ENCODE measurements at places on chromosomes 11 and 22.

- DNase-seq = no peak
Observed at GRCh38 chr11:126414615-126415014, 59.1 kb downstream of the ST3GAL4 start.

- no peak for DNase-seq
Observed at GRCh38 chr22:27507111-27507611, 294.4 kb downstream of the MN1 start.

DNA sequence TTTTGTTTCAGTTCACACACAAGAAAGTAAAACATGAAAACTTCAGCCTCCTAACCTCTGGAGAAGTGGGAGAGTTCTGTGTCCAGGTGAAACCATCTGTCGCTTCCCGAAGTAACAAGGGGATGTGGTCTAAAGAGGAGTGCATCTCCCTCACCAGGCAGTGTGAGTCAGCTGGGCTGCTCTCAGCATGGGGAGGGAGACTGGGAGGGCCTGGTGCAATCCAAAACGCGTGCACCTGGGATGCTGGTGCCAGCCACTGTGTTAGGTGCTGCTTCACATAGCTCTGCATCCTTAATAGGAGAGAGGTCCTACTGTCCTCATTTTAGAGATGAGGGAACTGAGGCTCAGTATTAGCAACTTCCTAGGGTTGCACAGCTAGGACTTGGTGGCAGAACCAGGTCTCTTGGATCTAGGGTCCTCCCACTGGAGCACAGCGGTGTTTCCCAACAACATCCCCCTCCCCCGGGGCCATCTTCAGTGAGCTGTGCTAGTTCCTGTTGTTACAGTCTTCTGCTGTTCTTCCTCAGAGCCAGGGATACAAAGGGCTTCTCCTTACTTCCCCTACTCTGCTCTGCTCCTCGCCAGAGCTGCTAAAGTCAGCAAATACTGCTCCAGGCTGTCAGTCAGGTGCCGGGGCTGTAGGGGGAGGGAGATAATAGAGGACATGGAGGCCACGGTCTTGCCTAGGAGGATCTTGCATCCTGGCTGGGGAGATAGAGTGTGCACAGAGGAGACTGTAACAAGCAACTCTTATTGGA, 8.0 kb downstream of the IL10RA start:
- DNase-seq = no peak

GRCh38 chr11:24683583-24683982, 186.7 kb downstream of the LUZP2 start:
- peak; percentile 41 for DNase-seq

- no peak for DNase-seq
Observed at GRCh38 chr11:70604630-70605467, 206.5 kb downstream of the CTTN start.

DNA sequence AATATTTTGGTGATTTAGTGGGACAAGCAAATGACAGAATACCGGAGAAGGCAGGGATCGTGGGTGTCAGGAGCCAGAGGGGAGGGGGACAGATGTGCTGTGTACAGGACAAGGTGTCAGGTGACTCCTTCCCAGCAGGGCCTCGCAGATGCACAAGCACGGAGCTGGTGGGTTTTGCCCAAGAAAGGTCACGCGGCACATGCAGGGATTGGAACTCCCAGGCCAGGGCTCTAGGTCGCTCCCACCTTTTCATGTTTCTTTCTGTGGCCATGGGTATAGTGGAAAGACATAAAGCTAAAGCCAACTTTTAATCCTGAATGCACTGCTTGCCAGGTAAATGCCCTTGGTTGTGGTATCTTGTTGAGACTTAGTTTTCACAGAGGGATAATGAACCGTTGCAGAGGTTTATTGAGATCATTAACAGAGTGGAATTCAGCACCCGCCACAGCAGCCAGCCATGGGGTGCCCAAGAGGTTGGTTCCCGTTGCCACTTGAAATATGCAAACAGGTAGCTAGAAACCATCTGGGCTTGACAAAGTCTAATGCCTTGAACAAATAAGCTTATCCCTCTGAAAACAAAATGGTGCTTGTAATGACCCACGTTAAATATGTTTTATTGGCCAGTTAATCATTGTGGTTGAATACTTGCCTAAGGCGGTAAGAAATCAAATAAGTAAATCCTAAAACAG, 10.1 kb downstream of the C22orf23 start:
- no peak for DNase-seq

GRCh38 chr11:116614306-116615210, 158.2 kb downstream of the BUD13 start:
- no peak for DNase-seq

GRCh38 chr11:111731821-111732220, 34.4 kb downstream of the PPP2R1B start:
- DNase-seq = no peak

DNA sequence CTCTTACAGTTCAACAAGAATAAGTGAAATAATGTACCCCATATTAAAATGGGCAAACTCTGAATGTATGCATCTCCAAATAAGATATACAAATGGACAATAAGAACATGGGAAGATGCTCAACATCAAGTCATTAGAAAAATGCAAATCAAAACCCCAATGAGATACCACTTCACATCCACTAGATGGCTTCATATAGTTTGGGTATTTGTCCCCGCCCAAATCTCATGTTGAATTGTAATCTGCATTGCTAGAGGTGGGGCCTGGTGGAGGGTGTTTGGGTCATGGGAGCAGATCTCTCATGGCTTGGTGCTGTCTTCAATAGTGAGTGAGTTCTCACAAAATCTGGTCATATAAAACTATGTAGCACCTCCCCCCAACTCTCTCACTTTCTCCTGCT, 5.7 kb downstream of the MPZL2 start:
- DNase-seq = peak; percentile 38
